GM12878 (cell line): ENCODE measurements at places on chromosomes 11 and 22. TPM values are rescaled to one million over a fixed set of nuclear protein-coding genes. Genes with fewer than 3 reads are reported as not detected.

DNA sequence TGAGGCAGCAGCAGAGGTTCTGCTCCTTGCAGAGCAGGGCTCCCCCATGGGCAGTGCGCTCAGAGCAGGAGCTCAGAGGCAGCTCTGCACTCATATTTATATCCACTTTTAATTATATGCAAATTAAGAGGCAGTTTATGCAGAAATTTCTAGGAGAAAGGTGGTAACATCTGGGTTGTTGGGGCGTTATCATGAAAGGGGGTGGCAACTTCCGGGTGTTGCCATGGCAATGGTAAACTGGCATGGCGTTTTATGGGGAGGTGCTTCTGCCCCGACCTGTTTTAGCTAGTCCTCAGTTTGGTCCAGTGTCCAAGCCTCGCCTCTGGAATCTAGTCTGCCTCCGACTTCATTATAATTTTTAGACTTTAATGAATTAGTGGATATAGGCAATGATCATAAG is 1191.7 kb downstream of the TBC1D22A start:
- no peak overlapping the region for H3K27ac ChIP-seq
- no peaks in the 10 kb centered on the region for H3K36me3 ChIP-seq
- H3K4me3 ChIP-seq, result no peak overlapping the region
- H3K4me1 ChIP-seq, result no peaks in the 10 kb centered on the region
- no peak for DNase-seq

DNA sequence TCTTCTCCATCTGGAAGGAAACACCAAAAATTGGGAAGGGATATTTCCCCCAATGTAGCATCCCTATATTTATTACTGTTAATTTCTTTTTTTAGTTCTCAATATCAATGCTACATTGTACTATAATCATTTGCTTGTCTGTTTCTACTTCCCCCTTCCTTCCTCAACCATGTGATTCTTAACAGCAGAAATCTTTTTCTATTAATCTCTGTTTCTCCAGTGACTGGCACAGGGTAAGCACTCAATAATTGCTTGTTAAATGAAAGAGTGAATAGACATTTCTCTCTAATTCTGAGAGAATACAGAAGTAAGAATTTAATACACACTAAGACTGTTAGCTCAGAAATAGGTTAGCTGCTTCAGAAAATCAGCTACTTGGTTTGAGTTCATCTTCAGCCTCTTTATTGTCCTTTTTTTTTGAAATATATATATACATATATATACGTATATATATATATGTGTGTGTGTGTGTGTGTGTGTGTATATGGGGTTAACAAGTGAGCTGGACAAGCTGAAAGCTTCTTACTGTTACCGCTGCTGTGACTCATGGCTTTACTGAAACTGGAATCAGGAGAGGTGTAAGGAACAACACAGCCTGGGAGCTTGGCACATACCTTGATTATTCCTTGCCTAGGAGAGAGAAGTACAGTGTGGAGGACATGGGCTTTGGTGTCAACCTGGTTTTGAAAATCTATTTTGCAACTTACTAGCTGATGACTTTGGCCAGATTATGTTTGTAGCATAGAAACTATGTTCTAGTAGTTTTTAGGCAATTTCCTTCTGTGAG is 26.2 kb upstream of the PDE3B start:
- no peaks in the 10 kb centered on the region for H3K36me3 ChIP-seq
- H3K27ac ChIP-seq, result no peak overlapping the region
- DNase-seq, result no peak

- H3K4me1 ChIP-seq, result peaks cover 8% of the 10 kb centered on the region
- no peaks in the 10 kb centered on the region for H3K27me3 ChIP-seq
- H3K27ac ChIP-seq, result no peak overlapping the region
- no peak for DNase-seq
These were observed 1.7 kb upstream of the RTCB start for GRCh38 chr22:32413719-32414118.

DNA sequence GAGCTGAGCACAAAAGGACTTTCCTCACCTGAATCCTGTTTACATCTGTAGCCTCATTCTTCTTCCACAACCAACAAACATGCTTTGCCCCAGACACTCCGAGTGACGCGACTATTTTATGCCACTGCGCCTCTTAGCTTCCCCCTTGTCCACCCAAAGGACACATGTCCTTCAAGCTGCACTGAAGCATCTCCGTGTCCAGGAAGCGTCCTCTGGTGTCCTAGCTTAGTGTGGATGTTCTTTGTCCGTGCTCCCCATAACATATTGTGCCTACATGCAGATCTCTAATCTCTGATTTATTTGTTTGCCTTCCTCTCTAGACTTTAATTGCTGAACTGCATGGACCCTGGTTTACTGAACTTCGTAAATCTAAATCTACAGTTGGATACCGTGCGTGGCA is 20.1 kb upstream of the CECR2 start:
- H3K4me1 ChIP-seq, result no peaks in the 10 kb centered on the region
- no peak overlapping the region for H3K4me3 ChIP-seq
- H3K27ac ChIP-seq, result no peak overlapping the region
- DNase-seq, result no peak
- no peaks in the 10 kb centered on the region for H3K36me3 ChIP-seq

DNA sequence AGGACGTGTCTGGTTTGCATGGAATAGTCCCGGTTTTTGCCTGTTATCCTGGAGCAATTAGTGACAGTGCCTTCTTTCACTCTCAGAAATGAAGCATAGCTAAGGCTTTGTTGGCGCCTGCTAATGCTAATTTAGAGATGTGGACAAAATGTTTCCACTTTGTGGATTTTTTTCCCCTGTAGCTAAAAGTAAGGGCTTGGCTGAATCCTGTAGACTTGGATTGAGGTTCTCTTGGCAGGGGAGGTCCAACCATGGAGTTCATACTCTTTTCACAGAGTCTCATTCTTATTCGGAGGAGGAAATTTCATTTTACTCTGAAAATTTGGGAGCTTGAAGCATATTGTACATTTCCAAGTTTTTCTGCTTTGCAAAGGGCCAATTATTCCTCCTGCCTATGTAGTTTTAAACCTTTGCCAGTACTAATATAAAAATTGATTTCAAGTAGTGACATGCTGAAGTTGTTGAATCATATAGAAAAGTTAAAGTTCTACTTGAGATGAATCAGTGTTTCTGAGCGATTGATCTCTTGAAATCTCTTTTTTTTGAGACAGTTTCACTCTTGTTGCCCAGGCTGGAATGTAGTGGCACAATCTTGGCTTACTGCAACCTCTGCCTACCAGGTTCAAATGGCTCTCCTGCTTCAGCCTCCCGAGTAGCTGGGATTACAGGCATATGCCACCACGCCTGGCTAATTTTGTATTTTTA is 20.0 kb downstream of the PPFIA1 start:
- no peak overlapping the region for H3K4me3 ChIP-seq
- H3K4me1 ChIP-seq, result no peaks in the 10 kb centered on the region
- no peak for DNase-seq
- H3K36me3 ChIP-seq, result peaks cover 4% of the 10 kb centered on the region
- H3K27ac ChIP-seq, result no peak overlapping the region

The OR8D4 gene
- total RNA-seq, result not detected in 2 replicates

The PCF11 gene
- total RNA-seq, result 56.2 and 59.2 TPM in 2 replicates

The TYR gene
- total RNA-seq, result not detected in 2 replicates

The MS4A3 gene
- 0.13 TPM in 1 of 2 replicates, not detected in the other for total RNA-seq
